ENCODE measurements at places on chromosomes 5 and 9. TPM values are rescaled to one million over a fixed set of nuclear protein-coding genes. Genes with fewer than 3 reads are reported as not detected.

GRCh38 chr9:6243746-6244145 lies 28.1 kb downstream of the IL33 start:
- no peak for DNase-seq

Gene IFNK
- total RNA-seq: not detected

DNA sequence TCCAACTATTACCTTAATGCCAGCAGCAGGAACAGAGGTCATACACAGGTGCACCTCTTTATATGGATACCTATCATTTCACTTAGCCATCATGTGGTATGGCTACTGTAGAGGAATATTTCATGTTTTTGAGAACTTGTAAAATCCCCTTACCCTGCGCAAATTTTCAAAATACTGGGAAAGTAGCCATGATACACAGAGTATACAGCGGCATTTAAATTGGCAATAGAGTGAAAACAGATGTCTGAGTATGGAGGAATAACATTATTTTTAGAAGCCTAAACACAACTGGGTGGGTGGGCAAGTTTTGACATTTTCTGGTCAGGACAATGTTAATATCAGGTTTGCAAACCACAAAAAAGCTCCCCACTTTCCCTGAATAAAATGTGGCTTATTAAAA lies 109.5 kb downstream of the SMIM23 start:
- DNase-seq: no peak

DNA sequence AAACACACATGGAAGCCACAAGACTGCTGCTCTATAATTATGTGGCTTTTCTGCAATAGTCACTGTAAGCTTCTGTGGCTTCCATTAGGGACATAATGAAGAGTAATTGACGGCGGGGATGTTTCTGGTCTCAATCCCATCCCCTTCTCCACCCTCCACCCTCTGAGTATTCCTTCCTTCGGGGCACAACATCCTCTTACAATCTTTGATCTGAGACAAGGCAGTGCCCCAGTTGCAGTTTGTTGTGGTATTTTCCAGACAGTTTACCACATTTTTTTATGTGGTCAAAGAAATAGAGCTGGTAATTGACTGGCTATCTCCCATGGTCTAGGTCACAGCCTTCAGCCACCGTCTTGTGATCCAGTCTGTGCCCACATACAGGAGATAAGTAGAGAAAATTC lies 277.7 kb downstream of the NR2F1-AS1 start:
- no peak for DNase-seq

DNA sequence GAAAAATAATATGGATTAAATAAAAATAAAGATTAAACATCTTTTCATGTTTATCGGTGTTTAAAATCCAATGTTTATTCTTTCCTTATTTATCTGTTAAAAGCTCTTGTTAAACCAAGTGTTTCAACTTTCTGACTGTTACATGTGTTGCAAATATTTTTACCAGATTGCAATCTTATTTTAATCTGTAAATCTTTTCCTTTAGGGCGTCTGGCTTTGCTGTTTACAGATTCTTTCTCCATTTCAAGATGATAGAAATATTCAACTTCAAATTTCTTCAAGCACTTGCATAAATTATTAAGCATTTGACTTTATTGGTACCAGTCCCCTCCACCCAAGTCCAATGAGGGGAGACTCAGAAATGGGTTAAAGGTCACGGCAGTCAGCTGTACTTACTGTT lies 16.9 kb upstream of the ABCA1 start:
- no peak for DNase-seq

DNA sequence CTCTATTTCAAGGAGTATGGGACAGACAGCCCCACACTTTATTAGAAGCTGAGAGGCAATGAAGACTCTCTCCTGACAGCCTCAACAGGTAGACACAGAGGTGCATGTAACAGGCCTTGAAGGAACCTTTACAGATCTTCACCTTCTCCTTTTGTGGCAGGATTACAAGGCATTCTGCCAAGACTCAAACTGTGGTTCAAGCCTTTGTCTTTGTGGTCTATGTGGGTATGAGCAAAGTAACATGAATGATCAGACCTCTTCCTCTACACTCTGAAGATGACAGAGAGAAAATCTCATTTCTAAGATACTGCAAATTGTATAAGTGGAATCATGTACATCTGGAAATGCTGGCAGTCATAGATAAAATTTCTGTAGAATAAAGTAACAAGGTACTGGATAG lies 346.9 kb downstream of the CDH9 start:
- DNase-seq: no peak
